ENCODE measurements at places on chromosomes 2 and 18.
A peak's percentile ranks its signal among the peaks of the same experiment; 100 is the strongest.

- no peak for DNase-seq
These were observed 92.6 kb downstream of the VAPA start for GRCh38 chr18:10006311-10006893.

DNA sequence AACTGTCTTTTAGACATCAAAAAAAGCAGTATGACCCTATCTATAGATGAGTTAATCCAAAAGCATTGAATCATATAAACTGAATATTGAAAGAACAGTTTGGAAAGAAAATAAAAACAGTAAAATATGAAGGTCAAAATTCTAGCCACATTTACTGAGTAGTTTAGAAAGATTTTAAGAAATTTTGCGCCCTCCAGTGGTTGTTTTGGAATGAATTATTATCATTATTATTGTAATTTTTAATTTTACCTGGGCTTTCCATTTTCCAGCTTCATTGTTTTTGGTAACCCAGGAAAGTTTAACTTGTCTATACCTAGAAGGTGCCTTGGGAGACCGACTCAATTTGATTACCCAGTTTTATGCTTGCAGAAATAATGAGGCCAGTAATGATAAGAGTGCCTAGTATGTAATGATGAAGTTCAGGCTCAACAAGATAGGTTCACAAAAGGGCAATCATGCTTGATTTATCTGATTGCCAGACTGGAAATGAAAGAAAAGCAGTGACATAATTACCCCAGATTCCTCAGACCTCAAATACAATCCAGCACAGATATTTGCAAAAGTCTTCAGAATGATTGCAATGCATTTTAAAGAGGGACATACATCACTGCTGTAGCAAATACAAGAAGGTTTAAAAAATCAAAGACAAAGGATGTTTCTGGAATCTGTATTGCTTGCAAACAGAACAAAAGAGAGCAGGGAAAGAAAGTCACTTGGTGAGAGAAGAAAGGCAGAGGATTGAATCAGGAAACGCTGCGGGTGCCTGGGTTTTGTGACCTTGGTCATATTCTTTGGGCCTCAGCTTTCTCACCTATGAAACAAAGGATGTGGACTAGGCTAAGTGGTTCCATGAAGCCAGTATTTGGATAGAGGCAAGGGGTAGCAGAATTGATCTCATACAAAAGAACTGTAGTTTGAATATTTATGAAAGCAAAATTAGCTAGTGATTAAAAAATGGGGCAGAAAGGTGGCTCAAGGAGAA is 153.8 kb downstream of the MAP2 start:
- no peak for DNase-seq

DNA sequence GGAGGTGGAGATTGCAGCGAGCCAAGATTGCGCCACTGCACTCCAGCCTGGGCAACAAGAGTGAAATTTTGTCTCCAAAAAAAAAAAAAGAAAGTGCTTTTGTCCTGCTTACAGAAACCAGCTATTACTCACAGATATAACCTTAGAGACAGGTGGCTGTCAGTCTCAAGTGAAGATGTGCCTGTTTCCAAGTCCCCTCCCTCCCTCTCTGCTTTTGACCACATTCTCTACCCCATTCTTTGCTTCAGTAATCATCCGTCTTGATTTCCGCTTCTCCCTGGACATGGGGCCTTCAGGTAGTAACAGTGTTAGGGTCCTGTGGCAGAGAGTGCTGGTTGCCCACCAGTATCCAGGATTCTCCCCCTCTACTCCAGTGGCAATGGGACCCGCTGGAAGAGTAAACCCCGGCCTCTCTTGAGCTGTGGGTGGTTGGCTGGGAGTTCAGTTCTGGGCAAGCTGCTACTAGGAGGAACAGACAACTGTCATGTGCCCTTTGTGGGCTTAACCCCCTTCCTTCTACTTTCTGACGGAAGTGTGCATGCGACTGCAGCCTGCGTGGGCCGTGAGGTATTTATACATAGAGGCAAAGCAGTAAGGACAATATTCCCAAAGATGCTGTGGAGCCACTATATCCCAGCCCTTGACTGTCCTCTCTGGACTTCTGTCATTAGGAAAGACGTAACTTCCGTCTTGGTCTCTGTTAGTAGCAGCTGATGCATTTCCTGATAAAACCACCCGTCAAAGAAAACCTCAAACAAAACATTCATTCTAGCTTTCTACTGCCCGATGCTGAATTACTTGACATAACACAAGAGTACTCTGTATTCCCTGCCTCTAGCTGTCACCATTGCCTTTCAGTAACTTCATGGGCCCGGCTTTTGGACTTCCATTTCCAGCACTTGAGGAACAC is 17.8 kb downstream of the PDCL3 start:
- DNase-seq = peak; percentile 46

- DNase-seq = no peak
These were observed 24.4 kb downstream of the CAPN14 start for GRCh38 chr2:31192851-31193392.

DNA sequence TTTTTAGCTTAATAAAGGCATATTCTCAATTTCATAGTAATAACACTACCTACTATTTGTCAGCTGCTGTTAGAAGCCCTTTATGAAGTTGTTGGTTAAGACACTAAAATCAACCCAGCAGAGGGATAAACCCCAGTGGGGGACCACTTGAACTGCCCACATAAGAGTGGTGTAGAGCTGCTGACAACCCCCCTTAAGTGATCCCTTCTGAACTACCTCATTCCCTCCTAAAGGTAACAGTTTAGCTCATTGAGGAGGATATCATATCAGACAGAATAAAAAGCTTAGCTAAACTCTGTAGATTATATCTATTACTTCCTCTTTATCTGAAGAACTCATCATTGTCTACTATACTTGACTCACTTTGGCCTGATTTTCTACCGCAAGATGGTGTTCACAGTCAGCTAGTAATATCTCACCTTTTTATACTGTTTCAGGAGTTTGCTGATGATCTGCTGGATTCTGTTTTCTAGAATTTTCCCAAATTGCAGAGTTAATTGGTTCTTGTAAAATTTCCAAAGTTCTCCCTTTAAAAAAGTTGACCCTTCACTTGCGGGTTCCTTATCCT is 16.2 kb downstream of the GALM start:
- DNase-seq = no peak

GRCh38 chr2:86809481-86810121 is 18.9 kb upstream of the CD8A start:
- no peak for DNase-seq

- DNase-seq = no peak
These were observed 45.2 kb downstream of the ITGA6 start for GRCh38 chr2:172472446-172473033.

DNA sequence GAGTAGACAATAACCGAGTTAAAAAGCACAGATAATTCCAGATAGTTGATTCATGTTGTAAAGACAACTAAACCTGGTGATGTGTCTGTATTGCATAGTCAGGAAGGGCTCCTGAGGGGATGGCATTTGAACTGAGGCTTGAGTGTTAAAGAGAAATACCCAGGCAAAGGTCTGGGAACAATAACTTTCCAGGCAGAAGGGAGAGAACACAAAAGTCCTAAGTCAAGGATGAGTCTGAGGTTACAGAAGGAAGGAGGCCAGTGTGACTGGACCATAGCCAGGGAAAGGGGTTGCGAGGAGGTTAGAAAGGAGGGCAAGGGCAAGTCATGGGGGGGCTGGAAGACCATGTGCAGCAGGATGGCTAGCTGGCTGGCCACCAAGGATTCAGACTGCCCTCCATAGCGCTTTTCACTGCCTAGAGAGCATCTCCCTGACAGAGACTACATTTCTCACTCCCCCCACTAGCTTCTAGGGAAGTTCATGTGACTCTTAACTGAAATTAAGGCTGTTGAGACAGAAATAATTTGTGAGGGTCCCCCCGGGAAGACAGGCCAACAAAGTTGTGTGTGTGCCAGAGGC is 135.5 kb upstream of the CREB1 start:
- no peak for DNase-seq

DNA sequence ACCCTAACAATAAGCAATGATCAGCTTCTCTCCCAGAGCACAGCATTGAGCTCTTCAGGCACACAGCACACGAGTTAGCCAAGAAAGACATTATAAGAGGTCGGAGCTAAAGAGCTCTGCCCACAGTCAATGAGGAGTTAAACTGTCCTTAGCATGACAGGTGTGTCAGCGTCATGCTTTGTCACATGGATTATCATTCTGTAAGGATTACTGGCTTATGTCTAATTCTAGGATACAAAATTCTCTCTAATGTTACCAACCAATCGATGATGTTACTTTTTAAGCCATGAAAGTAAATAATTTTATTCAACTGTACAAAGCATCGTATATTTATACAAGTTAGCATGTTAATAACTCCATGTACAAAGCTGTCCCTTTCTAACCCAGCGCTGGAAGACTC is 108.8 kb downstream of the ZNF236 start:
- DNase-seq = no peak

DNA sequence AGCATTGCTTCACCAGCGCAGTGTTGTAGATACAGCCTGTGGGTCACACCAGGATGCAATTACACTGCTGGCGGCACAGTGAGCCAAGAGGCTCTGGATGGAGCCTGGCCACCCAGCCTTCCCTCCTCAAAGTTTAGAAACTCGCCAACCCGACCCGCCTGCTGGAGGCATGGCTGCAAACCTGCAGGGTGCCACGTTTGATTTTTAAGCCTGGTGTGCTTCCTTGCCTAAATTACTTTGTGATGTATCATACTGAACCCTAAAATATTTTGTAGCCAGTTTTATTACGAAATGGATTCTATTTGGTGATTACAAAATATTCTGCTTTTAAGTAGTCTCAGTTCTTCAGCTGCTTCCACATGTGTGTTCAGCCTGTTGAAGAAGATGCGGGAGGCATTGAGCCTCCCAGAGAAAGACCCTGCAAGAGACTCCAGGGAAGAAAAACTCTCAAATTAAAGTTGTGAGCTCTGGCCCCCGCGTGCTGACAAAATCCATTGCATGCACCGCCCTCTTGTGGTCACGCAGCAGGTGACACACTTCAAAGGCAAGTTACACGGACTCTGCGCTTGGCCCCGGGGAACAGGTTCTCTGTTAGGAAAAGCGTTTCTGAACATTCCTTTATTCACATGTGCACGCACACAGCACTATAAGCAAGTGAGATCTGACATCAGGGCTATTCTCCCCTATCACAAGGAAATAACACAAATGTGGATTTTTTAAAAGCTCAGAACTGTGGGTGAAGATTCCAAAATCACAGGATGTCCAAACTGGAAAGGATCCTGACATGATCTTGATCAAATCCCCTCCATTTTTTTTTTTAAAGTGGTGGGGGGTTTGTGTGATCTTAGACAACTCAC is 63.0 kb upstream of the TWIST2 start:
- DNase-seq = no peak

DNA sequence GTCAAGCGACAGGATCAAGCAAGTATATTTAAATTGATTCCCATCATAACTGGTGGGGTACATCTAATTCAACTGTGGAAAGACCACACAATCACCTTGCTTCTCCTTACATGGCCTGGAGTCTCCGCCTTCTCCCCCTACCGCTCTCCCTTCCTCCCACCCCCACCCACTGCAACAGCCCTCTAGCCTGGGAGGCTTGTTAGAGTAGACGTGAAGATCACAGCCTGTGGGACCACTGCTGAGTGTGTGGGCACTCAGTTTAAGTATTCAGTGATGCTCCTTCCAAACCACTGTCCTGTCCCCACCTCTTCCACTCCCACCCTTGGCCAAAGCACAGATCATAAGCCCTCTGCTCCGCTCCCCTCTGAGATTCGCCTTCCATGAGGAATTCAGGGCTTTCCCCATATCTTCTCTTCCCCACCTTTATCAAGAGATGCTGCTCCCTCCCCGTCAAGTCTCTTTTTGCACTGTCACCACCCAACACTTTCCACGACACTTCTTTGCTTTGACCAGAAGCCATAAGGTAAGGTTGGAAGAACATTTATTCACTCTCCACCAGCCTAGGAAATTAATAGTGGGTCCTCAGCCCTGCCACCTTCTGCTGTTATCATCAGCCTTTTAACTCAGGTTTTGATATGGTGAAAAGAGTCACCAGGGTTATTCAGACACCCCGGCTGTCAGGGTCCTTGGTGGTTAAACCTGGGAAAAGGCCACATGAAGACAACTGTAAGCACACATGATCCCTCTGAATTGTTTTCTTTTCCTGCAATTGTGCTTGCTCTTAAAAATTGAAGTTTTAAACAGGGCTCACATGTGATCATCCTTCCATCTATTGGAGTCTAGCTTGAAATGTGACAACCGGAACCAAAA is 1.7 kb downstream of the METTL4 start:
- DNase-seq = no peak

DNA sequence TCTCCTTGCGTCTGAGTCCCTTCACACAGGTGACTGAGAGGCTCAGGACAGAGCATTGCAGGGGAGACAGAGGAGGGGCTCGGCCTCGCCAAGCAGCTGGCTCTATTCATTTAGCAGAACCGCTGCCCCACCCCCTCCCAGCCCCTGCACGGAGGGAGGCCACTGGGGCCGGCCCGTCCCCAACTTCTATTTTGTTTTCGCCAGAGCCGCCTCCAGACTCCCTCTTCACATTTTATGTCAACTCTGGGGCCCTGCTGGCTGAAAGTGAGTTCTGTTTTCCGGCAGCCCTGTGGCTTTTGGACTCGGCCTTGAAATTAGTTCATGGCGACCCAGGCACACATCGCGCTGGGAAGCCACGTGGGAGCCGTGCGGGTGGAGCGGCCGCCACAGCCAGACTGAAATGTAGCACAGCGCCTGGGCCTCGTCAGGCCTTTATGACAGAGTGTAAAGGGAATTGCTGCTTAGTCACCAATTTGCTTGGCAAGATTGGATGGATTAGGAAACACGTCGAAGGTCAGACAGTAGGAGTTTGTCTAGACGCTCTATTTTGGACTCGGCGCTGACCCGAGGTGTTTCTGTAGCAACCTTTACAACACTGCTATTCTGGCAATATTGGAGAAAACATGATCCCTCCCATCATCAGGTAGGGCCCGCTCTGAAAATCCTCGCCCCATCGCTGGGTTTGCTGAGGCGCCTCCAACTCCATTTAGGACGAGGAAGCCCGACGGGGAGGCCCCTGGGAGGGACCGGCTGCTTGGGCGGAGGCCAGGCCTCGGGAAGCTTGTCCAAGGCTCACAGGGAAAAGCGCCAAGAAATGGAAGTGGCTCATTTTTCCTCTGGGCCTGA is 90.7 kb upstream of the CTDP1 start:
- DNase-seq = no peak

DNA sequence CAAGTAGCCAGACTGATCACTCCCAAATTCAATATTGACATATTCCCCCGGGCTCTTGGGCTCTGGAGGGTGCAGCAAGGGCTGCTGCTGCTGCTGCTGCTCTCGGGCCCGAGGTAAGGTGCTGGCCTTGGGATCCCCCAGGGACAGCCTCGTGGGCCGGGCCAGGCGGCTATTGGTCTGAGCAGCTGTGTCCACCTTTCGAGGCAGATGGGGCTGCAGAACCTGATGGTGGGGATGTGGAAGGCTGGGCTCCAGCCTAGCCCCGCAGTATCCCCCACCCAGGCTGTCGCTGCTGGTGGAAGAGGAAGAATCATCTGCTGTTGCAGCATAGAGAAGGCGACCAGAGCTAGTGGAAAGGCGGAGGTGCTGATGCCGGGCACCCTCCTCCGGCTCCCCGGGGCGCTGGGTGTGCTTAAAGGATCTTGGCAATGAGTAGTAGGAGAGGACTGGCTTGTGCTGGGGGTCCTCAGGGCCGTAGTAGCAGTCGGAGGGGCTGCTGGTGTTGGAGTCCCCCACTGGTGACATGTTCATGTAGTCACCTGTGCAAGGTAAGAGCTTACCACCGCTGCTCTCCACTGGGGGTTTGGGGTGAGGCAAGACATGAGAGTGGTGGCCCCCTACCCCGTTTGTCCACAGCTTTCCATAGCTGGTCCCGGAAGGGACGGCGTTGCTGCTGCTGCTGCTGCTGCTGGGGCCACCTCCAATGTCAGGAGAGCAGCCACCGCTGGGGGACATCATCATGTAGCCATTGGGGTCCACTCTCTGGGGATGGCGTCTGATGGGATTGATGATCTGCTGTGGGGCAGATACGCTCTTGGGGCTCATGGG is 3.4 kb downstream of the IRS1 start:
- DNase-seq = no peak

GRCh38 chr2:33321876-33322483 is 154.5 kb upstream of the RASGRP3 start:
- DNase-seq = no peak
